Activated CD4-positive, alpha-beta T cell treated with anti-CD3 and anti-CD28 coated beads, Interleukin-2, amount 50 U/mL, for 16 hours (primary cell): ENCODE measurements at places on chromosomes 2 and 18.

DNA sequence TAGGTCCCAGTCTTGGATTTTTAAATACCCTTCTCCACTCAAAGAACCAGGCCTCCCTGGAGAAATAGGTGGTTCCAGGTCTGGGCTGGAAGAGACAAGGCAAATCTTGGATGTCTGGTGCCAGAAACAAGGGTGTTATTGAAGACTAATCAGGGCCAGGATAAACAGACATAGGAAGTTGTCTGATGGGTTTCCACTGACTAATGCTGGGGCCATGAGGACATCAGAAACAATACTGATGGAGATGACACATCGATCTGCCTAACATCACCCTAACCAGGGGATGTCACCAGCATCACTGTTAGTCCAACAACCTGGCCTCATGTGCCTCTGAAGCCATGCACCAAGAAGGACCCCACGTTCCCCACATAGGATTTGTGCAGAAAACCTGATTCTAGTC, 42.5 kb upstream of the GLI2 start:
- DNase-seq = no peak

DNA sequence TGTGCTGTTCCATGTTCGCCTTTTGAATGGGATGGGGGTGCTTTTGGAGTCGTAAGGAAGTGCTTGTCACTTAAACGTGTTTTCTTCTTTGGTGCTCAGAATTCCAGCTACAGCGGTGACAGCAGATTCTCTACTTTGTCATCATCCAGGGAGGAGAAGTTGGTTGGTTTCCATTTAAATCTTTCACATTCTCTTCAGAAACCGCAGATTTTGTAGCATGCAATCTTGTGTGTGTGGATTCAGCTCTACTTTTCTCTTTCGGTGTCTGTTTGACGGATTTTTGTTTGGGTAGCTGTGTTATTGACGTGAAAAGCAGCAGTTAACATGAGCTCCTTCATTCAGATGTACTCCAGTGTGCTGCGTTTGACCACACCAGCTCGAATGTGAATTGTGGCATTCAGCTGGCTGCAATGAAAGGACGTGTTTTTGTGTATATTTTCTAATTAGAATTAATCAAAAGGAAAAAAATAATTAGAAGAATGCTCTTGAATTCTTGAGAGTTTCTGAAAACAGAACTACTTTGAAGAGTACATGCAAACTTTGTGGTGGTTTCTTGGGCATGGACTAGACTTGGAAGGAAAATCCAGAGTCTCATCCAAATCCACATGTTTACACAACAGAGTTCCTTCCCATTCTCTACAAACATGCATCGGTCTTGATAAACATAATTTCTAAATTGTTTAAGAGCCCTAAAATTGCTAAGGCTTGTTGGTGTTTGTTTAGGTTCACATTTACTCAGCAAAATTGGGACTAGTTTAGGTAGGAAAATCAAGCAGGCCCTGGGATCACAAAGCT, 68.7 kb upstream of the RBM44 start:
- DNase-seq = no peak

DNA sequence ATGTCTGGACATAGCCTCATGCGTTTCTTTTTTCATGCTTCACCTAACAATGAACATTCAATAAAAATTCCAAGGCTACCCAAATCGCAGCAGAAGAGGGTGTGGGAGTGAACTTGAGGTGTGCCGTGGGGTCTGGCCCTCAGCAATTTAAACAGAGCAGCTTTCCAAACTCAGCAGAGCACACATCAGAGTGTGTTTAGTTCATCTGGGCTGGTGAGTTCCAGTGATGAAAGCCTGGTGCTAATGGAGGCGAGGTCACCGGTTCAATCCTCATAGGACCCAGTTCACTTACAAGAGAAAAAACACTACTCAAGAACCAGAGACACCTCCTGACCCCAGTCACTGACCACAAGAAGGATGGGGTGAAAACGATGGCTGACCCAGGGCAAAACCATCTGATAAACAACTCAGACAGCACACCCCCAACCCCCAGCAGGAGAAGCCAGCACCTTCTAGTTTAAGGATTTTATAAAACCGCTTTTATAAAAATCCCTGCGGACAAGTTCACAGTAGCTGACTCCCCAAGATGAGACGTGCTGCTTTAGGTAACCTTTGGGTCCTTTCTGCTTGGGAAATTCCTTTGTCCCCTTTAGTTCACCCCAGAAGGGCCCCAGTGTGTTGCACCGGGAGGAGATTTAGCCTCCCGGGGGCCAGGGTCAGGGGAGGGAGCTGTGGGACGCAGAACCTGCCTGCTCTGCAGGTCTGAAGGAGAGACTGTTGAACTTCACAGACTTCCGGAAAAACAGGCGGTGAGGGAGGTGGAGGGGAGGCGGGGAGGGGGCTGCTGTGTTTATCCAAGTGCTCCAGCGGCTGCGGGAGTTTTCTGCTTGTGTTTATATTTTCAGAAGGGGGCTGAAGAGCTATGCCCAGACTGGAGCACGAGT, 152.7 kb upstream of the SOX11 start:
- DNase-seq = no peak

- DNase-seq = no peak
Measured at GRCh38 chr2:69305712-69306392, 81.2 kb downstream of the GFPT1 start.

DNA sequence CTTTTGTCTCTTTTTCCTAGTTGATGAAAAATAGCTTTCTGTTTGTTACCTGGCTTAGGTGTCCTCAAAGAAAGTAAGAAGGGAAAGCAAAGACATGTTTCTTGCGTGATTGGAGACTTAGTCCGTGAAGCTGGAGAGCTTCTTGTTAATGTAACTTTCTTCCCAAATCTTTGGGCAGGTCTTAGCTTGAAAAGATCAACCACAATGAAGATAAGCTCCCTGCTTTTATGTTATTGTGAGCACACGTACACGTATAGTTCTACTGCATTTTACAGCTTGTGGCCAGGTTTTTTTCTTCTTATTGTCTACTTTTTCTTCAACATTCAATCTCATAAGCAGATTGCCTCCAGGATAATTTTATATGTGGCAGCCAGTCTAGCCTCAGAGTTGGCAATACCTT, 99.8 kb downstream of the DIS3L2 start:
- DNase-seq = no peak

DNA sequence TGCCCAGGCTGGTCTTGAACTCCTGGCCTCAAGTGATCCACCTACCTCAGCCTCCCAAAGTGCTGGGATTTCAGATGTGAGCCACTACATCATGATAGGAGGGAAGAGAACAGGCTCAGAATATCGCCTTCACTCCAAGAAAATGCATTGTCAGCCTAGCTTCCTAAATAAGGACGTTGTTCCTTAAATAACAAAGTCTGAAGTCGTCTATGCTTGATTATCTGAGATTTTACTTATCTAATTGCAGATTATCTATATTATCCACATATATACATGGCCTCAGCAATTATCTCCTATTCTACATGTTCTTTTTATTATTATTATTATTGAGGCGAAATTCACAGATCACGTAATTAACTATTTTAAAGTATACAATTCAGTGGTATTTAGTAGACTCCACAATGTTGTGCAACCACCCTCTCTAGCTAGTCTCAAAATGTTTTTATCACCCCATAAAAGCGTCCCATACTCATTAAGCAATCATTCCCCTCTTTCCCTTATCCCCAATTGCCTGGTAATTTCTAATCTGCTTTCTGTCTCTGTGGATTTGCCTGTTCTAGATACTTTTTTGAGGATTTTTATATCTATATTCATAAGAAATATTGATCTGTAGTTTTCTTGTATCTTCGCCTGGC, 95.1 kb upstream of the RFX8 start:
- DNase-seq = no peak
